Thyroid gland (tissue), 4 donors: ENCODE measurements at places on chromosomes 2 and 18. TPM values are rescaled to one million over a fixed set of nuclear protein-coding genes. Genes with fewer than 3 reads are reported as not detected.

LOXL3 gene
- total RNA-seq: 5.6 TPM

DNA sequence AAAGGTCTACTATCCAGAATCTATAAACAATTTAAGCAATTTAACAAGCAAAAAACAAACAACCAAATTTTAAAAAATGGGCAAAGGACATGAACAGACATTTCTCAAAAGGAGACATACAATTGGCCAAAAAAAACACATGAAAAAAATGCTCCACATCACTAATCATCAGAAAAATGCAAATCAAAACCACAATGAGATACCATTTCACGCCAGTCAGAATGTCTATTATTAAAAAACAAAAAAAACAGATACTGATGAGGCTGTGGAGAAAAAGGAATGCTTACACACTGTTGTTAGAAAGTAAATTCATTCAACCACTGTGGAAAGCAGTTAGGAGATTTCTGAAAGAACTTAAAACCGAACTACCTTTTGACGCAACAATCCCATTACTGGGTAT is 66.4 kb upstream of the SESTD1 start:
- no peak for DNase-seq

CREG2 gene
- total RNA-seq: not detected

FSHR gene
- not detected for total RNA-seq

GRCh38 chr2:222891890-222892289 is 31.1 kb downstream of the ACSL3 start:
- DNase-seq: no peak
